ENCODE measurements at places on chromosomes 1 and 21.

- DNase-seq, result no peak
Measured at GRCh38 chr1:217770918-217771317, 139.8 kb downstream of the SPATA17 start.

- DNase-seq, result no peak
Measured at GRCh38 chr1:188888386-188888785, 1589.3 kb downstream of the BRINP3 start.

- no peak for DNase-seq
Measured at GRCh38 chr1:159212596-159212995, 7.9 kb downstream of the ACKR1 start.

- DNase-seq, result peak; percentile 21
Measured at GRCh38 chr21:18142655-18143054, 102.0 kb upstream of the CHODL start.

DNA sequence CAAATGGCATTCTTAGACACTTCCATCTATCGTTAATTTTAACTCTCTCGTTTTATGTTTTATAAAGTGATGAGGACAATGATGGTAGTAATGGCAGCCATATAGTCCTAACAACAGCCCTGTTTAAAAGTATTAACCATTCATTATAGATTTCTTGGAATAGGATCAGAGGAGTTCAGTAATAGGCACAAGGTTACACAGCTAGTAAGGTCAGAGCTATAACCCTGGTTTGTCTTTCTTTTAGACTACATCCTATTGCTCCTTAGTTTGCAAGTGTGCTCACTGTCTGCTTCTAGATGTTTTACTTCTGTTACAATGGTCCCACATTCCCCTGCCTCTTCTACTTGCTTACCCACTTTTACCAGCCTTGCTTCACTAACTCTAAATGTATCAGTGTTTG, 50.9 kb downstream of the TLCD4 start:
- DNase-seq, result no peak

DNA sequence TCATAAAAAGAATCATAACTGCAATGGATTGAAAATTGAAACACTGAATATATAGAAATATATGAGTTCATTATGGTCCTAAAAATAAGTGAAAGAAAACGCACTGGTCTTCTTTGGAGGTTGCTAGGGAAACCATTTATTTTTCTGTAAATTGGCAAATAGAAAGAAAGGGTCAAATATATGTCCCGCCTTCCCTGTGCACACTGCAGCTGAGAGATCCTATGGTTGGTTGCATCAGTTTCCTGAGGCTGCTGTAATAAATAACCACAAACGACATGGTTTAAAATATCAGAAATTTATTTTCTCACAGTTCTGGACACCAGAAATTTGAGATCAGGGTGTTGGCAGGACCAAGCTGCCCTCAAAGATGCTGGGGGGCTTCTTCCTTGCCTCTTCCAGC, 35.0 kb downstream of the CA6 start:
- DNase-seq, result no peak

GRCh38 chr1:115564201-115564600, 77.6 kb upstream of the VANGL1 start:
- no peak for DNase-seq

DNA sequence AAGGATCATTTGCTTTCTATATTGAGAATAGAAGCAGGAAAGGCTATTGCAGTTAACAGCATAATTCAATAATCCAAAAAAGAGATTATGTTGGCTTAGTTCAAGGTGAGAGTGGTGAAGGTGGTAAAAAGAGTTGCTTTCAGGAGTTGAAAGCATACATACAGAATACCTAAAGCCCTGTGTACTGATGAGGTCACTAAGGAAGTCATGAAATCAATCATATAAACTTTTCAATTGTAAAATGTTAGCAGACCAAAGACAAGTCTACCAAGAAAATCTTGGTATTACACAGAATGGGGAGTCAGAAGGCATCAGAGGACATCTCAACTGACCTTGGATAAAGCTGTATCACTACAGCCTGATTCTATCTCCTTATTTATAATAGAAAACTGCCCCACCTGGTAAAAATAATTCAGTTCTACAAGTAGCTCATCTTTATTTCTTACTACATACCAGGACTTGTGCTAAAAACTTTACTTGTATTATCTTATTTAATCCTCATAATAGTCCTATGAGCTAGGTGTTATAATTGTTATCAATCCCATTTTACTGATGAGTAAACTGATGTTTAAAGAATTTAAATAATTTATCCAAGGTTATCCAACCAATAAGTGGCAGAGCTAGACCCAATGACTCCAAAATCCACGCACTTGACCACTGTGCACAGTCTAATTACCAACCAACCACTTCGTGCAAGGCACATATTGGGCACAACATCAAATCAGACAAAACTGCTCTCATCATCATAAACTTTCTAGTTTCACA, 40.9 kb downstream of the TUT4 start:
- DNase-seq, result no peak

DNA sequence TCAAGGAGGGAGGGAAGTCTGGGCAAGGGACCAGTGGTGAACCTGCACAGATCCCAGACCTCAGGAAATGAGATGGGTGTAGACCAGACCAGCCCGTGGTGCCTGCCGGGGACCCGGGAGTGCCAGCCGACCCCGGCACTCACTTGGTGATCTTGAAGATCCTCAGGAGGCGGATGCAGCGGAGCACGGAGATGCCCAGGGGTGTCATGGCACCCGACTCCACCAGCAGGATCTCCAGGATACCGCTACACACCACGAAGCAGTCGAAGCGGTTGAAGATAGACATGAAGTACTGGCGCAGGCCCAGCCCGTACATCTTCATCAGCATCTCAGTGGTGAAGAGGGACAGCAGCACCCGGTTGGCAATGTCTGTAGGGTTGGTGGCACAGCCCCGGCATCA, 34.5 kb downstream of the CACNA1S start:
- DNase-seq, result no peak

DNA sequence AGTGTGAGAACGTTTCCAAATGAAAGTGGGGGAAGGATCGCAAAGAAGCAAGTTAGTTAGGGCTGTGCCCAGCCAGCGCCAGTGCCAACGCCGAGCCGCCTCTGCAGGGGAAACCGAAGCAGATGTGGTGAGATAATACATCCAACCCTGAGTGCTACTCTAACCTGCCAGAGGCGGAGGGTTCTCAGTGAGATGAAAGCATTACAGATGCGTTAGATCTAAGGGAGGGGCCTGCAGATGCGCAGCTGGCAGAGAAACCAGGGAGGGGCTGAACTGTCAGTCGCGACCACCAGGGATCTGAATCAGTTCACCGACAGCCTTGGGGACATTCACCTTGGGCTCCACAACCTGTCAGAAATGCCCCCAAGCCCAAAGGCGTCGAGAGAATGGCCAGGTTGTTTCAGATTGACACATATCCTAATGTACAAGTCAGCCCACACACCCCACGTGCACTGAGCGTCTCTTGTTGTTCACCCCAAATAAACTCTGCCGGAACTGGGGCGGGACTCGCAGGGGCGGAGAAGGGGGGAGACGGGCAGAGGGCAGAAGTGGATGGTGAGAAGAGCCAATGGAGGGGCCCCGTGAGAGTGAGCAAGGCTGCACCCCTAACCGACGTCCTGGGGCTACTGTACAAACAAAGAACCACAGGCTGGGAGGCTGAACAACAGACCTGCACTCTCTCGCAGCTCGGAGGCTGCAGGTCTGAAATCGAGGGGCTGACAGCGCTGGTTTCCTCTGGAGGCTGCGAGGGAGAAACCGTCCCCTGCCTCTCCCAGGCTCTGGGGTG, 8.7 kb upstream of the UMODL1 start:
- peak; percentile 66 for DNase-seq

- no peak for DNase-seq
Measured at GRCh38 chr1:60535713-60536112, 462.1 kb upstream of the C1orf87 start.

GRCh38 chr1:161933592-161934588, 89.8 kb downstream of the OLFML2B start:
- DNase-seq, result peak; percentile 68

GRCh38 chr1:219398815-219399396, 214.0 kb downstream of the ZC3H11B start:
- DNase-seq, result no peak

DNA sequence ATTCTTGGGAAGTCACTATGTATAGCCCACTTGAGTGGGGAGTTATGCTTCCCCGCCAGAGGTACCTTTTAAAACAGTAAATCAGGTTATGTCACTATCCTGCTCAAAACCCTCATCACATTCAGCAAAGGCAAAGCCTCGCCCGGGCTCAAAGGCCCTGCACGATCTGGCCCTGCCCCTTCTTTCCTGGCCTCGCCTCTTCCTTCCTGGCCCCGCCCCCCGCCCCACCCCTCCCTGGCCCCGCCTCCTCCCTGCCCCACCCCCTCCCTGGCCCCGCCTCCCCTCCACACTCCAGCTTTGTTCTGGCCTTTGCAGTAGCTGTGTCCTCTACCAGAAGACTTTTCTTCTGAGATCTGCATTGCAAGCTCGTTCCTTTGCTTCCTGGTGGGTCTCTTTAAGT, 6.6 kb downstream of the LDLRAD2 start:
- DNase-seq, result no peak

DNA sequence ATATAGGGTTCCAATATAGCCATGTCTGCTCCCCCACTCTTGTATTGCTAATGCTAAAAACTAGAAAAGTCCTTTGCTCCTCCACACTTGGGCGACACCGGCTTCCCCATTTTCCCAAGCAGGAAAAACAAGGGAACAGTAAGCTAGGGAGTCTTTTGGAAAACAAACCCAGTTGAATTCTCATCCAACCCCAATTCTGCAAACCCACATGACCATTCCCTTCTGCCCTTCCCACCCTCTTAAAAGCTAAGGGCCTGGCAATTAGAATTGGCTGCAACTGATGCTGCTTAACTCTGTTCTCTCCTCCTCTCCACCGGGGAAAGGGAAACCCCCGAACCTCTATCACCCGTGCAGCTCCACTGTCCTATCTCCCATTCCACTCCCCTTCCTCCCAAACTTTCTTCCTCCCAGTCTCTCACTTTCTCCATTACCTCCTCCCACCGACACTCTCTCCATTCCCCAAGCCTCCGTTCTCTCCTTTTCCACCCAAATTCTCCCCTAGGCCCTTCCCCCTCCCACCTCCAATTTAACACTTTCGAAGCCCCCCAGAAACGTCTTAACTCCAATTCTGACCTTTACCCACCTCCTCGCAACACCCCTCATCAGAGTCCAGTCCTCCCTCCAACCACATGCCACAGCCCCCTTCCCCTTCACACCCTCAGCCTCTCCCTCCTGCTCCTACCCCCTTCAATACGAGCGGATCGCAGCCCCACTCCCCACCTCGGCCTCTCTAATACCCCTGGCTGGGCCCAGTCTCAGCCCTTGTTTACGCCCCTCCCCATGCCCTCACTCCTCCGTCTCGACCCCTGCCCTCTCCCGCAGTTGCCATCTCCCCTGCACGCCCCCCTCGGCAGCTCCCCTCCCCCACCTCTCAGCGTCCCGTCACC, 701 bp downstream of the DEDD start:
- no peak for DNase-seq

DNA sequence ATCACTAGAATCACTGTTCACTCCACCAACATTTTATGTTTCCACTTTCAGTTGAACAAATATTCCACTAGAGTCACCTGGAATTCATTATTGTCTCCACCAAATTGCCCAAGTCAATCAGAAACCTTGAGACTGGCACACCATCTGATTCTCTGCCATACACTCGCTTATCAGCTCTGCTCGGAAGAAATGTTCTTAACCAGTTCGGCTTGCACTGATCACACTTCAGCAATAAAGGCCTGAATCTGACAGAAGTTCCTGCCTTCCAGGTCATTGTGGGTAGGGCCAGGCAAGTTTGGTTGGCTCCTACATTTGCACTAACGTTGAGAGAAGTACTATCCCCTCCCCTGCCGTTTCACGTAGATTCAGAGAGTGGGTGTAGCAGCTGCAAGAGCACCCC, 10.0 kb downstream of the TPM3 start:
- DNase-seq, result no peak

DNA sequence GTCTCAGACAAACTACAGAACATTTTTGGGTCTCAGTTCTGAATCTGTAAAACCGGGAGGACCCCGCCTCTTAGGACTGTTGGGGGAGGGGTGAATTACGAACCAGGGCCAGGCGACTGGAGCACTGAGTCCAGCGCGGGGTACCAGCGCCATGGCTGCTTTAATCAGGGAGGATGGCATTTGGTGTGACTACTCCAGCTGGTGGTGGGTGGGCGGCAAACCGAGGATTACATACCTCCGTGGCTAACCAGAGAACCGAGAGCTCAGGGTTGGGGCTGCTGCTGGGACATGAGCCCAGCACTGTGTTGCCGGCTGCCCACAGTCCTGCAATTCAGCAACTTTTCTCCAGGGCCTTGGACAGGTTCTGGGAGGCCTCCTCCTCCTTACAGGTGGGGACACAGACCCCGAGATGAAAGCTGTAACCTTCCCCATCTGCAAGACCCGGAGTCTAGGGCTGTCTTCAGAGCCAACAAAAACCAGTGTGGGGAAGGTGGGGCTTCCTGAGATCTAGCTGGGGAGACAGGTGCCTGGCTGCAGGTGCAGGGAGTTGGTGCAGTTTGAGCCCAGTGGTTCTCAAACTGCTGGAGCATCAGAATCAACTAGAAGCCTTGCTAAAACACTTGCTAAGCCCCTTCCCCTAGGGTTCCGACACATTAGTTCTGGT, 273.5 kb downstream of the FOXD2 start:
- DNase-seq, result no peak

- no peak for DNase-seq
Measured at GRCh38 chr1:54135436-54136120, 17.2 kb downstream of the CDCP2 start.

DNA sequence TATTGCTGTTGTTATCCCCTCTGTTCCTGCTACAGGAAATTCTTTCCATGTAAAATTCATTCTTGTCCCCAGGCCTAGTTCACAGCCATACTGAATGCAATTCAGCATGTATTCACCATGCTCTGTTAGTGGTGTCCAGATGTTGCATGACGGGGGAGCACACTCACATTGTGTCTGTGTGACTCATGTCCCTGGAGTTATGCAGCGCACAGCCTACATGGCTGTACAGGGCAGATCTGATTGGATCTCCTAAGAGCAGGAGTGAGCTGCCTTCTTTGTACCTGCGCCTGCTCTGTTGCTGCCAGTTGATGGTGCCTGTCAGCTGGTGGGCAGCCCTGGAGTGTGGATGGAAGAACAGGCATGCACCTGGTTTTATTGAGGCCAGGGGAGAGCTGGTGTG, 17.6 kb downstream of the HTR6 start:
- DNase-seq, result no peak

DNA sequence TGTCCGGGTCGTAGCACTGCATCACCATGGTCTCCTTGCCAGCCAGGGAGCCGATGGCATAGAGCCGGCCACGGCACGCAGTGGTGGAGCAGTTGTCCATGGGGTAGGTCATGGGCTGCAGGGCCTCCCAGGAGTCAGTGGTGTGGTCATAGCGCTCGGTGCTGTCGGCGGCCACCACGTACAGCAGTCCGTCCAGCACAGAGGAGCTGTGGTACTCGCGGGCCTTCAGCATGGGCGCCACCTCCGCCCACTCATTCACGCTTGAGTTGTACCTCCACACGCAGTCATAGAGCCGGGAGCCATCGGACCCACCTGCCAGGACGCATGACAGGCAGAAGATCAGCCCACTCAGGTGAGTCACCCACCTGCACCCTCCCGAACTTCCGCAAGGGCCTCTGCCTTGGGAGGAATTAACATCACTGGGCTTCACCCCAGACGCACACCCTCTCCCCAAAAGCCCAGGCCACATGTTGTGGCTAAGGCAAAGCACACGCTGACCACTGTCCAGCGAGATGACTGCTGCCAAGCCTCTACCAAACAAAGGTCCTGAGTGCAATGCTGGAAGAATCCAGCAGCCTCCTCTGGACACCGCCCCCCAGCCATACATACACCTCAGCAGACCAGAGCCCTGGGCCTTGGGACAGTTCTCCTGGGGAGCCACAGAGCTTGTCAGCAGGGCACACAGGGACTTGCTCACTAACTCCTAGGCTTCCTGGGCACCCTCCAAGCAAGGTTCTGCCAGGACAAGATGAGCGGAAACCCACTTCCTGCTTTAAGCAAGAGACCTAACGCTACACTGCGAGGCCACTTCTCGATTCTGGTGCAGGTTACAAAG, 3.3 kb downstream of the KLHL21 start:
- no peak for DNase-seq

Measured in NCI-H187 (cell line).